ENCODE measurements at places on chromosomes 1 and 21.

GRCh38 chr21:38139380-38140168 is 117.2 kb upstream of the KCNJ15 start:
- peak; percentile 89 for DNase-seq

DNA sequence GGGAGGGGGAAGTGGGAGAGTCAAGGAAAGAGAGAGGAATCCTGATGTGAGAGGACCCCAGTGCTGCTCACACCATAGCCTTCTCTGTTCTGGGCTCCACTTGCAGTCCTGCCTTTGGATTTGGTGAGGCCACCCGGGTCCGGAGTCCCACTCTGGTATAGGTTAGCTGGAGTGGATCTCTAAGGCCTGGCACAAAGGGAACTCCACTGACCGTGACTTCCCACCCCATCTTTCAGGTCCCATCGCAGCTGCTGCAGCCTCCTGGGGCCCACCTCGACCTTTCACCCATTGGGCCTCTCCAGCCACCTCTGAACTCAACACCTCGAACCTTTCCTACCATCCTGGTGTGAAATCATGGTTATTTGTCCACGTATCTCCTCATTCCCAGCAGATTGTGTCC is 324.4 kb downstream of the MATN1 start:
- DNase-seq: no peak

GRCh38 chr1:183251959-183252450 is 65.9 kb downstream of the LAMC2 start:
- DNase-seq: no peak

- DNase-seq: no peak
Measured at GRCh38 chr1:204466416-204467405, 27.9 kb downstream of the PIK3C2B start.

GRCh38 chr1:41768583-41768982 is 150.1 kb downstream of the HIVEP3 start:
- no peak for DNase-seq

DNA sequence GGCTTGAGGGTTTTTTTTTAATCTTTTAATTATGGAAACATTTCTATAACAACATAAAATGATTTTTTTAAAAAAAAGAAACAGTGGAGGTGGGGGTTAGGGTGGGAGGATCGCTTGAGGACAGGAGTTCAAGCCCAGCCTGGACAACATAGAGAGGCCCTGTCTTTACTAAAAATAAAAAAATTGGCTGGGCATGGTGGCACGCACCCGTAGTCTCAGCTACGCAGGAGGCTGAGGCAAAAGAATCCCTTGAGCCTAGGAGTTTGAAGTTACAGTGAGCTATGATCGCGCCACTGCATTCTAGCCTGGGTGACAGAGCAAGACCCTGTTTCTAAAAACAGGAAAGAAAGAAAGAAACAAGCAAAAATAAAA is 32.2 kb upstream of the RNF11 start:
- DNase-seq: no peak

- DNase-seq: peak; percentile 66
Measured at GRCh38 chr1:40612345-40612831, 53.1 kb downstream of the RIMS3 start.

GRCh38 chr1:83077411-83077810 is 921.5 kb downstream of the TTLL7 start:
- DNase-seq: no peak

DNA sequence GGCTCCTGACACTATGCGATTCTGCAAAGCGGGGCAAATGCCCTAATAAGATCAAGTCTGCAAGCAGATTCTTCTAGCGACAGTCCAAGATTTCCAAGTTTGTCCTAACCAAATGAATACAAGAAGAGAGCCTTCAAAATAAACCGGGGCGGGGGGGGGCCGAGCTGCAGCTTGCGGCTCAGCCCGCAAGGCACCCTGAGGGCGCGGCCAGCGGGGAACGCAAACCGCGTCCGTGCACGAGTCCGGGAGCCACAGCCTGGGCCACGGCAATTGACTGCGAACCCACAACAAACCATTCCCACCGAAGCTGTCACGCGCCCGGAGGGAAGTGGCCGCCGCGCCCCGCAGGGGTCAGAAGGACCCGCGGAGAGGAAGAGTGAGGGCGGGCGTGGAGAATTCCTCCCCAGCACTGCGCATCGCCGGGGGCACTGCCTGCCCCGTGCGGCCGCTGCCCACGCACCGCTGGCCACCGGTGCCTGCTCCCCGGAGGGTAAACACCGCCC is 687 bp downstream of the TGFBR3 start:
- peak; percentile 47 for DNase-seq

- DNase-seq: no peak
Measured at GRCh38 chr1:20823845-20824244, 36.7 kb upstream of the HP1BP3 start.
